ENCODE measurements at places on chromosomes 12 and 14.

- DNase-seq: no peak
Observed at GRCh38 chr14:81406863-81407262, 6.7 kb upstream of the STON2 start.

DNA sequence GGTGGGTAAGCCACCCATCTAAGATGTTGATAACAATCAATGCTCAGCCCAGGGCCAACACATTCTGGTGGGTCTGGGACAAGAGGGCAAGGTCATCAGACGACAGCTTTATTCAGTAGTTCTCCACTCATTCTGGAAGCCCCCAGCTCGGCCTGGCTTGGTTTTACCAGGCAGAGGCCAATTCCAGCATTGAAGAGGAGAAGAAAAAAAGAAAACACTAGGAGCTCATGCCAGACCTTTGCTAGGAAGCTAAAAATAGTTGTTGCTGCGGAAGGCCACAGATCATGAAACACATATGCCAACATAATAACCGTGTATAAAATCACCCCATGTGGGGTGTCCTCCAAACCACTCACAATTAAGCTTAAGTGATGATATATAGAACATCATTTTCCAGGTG is 44.4 kb downstream of the CCDC60 start:
- no peak for DNase-seq

- DNase-seq: no peak
Observed at GRCh38 chr12:19916974-19917373, 451.4 kb upstream of the PDE3A start.

GRCh38 chr14:52000696-52001095 is 11.3 kb downstream of the RTRAF start:
- DNase-seq: no peak

DNA sequence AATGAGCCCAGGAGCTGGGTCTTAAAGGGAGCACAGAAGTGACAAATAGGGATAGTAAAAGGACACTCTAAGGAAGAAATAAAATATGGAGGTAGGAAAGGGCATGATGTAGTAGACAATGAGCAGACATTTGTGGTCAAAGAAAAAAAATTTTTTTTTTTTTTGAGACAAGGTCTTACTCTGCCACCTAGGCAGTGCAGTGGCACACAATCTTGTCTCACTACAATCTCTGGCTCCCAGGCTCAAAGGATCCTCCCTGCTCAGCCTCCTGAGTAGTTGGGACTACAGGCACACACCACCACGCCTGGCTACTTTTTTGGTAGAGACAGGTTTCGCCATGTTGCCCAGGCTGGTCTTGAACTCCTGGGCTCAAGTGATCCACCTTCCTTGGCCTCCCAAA is 8.5 kb downstream of the FKBP3 start:
- DNase-seq: no peak

GRCh38 chr12:92244036-92244435 is 98.4 kb upstream of the BTG1 start:
- DNase-seq: no peak

DNA sequence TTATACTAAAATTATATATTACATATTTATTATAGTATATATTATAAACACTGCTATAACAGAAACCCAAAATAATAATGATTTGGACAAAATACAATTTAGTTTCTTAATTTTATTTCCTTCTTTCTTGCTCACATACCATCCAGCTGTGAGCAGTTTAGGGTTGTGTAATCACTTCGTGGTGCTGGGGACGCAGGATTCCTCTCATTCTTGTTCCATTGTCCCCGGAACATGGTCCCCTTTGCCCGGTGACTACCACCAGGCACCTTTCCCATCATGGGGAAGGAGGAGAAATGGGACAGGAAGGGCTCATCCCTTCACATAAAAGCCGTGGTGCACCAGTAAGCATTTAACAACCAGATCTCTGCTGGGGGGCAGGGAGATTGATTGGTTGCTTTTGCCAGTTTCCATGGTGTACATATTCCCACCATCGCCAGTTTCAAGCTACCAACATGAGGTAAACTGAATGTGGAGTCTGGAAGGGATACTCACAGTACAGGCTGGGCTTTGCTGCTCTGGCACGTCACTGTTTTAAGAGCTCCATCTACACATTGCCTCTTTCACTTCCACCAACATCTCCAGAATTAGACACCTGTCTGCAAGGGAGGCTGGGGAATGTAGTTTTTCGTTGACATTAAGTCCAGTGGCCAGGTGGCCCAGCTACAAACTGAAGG is 191.5 kb downstream of the TMEM132C start:
- DNase-seq: no peak

DNA sequence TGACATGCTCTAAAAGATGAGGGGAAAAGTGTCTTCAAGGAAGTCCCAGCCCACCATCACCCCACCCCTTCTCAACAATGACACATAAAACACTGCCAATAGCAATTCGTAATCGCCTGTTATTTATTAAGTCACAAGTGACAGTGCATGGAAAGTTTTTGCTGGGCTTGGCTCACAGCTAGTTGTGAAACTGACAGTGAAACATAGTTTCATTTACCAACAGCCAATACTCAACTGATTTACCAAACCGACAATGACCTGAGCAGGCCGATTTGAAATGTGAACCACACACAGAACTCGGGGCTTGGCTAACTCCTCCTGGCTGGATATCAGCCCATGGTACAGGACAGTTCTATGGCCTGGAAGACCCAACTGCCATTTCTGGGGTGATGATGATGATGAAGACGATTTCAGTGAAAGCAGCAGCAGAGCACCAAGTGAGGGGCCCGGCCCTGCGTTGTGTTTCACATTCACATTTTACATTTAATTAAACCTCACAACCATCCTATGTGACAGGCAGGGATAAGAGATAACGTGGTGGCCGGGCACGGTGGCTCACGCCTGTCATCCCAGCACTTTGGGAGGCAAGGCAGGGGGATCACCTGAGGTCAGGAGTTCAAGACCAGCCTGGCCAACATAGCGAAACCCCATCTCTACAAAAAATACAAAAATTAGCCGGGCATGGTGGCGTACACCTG is 42.7 kb downstream of the CAMKK2 start:
- DNase-seq: no peak

- no peak for DNase-seq
Observed at GRCh38 chr14:87540339-87540738, 452.6 kb downstream of the GALC start.

GRCh38 chr12:119432949-119433348 is 98.4 kb downstream of the CCDC60 start:
- DNase-seq: no peak

DNA sequence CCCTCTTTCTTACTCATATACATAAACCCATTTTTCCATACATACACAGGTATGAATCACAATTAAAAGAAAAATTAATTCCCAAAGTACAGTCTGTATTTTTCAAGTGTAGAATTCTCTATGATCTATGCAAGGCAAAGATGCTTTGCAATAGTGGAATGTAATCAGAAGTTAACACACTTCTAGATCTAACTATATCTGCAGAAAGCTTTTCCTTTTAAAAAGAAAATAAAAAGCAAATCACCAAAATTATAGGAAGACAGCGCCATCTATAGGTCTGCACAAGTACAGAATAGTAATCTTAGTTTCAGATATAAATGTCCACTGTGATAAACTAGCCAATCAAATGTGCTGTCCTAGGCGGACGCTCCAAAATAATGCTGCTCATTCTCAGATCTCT is 22.0 kb downstream of the SLC25A21 start:
- DNase-seq: no peak

DNA sequence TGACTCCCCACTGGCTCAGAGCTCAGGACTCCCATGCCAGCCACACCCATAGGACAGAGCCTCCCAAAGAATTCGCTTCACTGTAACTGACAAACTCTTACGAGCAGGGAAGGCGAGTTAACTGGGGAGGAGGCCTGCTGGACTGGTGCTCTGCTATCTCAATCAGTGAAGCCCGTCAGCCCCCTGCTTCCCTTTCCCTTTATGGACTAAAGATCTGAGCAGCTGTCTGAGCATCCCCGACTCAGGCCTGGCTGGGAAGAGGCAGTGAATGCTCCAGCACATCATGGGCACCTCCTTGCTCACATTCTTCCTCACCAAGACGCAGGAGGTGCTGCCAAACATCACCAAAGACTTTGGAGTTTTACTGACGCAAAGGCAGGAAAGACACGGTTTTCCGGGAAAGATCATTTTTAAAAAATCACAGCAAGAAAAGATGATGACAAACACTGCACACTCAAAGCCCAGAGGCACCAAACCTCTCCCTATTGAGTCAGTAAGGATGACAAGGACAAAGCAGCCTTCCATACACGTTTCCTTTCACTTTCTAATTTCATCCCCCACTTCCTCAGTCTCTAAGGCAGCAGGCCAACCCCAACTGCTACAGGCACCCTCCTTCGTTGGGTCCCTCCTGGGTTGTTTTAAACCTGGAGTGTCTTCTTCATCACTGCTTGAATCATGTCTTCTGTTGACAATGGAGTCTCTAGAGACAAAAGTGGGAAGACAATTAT is 45.0 kb upstream of the P2RX7 start:
- DNase-seq: no peak

DNA sequence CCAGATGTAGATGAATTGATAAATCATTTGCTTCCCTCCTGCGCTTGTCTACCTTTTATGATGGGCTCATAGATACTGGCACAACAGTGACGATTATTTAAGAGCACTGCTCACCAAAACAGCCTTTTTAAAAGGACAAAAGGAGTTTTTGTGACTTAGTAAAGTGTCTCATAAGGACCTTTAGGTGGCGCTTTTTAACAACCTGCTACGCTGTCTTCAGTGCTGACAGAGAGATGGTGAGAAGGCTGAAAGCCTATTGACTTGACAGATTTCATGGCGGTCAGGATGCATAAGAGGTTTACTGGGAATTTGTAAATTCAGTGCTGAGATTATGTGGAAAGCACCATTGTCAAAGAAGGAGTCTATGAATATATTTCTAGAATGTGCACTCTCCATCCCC is 87.6 kb downstream of the SLC15A5 start:
- no peak for DNase-seq

GRCh38 chr14:88166616-88167015 is 156.5 kb downstream of the KCNK10 start:
- DNase-seq: no peak

DNA sequence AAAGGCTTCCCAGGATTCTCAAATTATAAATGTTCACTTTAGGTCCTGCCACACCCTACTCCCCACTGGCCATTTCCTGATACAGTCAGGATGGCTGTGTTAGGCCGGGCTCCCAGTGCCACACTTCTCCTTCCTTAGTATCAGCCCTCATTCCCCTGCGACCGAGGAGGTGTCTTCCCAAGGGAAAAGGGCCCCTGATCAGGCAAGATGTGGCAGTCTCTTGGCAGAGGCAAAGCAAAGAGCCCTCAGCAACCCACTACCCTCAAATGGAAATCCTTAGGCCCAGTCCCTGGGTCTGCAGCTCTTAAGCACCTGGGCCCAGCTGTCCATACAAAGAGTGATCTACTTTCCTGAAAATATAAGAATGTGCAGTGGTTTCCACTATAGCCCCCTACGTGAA is 96.5 kb upstream of the VASH1 start:
- DNase-seq: no peak

DNA sequence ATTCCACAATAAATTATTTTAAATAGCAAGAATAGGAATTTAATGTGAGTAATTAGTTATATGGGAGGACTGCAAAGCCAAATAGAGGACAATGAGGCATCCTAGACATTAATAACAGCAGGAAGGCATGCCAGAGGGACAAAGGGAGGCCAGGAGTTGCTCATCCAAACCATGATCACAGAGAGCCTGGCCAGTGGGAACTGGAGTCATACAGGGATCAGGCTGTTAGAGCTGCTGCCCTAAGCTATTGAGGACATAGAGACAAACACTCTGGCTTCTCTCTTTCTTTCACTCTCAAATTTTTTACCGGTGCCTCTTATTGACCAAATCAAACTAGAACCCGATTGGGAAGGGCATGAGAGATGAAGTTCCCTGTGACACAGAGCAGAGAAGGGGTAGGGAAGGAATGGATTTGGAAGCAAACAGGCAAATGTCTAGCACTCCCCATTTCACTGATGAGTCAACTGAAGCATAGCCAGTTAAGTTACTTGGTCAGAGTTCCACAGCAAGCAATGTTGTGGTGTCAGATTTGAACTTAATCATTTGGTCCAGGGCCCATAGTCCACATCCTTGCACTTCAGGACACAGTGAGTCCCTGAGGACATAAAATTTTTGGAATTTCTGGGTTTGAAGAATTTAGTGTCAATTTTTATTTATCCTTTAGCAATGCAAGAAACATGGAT is 17.9 kb upstream of the CFAP54 start:
- DNase-seq: no peak

- DNase-seq: no peak
Observed at GRCh38 chr14:92886337-92886736, 36.6 kb upstream of the CHGA start.

DNA sequence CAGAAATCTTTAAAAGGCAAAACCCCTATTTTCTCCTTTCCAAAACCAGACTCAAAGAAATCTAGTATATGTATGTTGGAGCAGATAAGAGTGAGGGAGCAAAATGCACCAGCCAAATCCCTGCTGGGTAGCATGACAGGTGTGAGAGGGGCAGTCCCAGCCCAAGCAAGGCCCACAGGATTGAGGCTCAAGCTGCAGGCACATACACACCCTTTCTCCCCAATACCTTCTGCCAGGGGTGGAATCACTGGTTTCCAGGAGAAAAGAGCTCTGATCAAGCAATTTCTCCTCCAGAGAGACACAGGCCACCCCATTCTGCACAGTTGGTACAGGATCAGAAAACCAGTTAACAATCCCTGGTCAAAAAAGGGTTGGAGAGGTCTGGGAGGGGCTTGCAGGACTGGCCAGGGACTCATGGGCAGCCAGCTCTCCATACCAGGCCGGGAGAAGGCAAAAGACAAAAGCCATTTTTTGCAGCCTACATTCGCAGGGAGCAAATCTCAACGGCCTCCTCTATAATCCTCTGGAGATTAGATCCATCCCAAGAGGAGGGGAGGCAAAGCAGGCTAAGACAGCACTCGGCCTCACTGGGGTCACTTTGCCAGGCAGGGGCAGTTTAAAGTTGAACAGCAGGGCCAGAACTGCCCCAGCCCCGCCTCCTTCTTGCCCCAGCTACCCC is 2.1 kb downstream of the KMT2D start:
- DNase-seq: no peak

- DNase-seq: no peak
Observed at GRCh38 chr12:65986047-65986446, 144.5 kb downstream of the LLPH start.

DNA sequence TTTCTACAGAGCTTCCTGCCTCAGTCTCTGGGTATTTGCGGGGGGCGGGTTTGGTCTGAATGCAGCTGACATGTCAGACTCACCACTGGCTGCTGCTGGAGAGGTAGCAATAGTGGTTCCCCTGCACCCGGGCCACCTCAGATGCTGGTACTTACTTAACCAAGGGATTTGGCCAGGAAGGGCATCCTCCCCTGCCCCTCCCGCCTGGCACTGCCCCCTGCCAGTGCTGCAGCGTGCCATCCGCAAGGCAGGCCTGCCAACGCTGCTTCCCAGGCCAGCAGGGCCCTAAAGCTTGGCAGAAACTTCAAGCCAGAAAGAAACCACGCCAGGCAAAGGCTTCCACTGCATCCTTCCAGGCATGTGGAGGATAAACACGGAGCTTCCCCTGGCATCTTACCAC is 22.1 kb downstream of the RAB35 start:
- DNase-seq: no peak

DNA sequence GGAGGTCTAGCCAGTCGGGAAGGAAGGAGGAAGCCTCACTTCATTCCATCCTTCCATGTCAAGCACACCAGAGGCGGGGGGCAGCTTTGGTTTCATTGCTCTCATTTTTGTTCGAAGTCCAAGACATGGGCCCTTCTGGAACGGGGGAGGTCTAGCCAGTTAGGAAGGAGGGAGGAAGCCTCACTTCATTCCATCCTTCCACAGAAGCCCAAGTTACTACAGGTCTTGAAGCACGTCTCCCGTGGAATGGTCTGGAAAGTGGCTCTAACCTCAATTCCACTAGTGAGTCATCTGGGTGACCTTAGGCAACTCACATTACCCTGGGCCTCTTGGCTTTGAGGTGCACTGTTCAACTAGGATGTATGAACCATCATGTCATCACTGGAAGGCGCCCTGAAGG is 156.3 kb downstream of the NTF3 start:
- no peak for DNase-seq
